ENCODE measurements at places on chromosomes 3 and 15.

- DNase-seq, result no peak
Measured at GRCh38 chr15:47689660-47690059, 27.6 kb upstream of the SEMA6D start.

GRCh38 chr3:123071146-123071545 is 4.3 kb downstream of the PDIA5 start:
- DNase-seq, result no peak

DNA sequence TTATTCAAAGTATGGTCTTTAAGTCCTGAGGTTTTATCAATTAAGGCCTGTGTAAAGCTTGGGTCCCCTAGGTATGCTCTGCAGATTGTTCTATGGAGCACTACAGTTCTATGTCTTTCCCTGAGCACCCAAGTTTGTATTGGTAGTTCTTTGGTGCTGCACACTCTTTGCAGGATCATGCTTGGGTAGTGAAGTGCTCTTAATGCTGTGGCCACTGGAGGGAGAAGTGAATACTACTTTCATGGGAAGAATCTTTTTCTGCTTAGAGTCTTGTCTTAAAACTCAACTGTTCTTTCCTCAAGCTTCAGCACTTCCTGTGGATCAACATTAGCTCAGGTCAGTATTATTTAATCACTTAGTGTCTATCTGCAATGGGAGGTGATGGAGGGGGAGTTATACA is 93.6 kb upstream of the CFAP20DC start:
- no peak for DNase-seq

DNA sequence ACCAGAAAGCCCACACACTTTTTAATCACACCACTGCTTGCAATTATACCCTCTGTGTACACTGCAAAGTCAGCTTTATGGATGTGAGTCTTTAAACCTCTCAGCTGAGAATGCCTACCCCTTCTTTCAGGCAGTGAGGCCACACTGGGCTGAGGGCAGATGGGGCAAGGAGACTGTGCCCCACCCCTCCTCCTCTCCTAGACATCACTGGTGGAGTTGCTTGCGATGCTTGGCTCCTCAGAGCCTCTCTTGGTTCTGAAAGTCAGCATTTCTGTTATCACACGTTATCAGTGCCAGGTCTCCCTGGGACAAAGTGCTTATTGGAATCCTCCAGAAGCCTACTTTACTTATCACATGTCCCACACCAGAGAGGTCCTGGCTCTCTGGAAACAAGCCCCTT is 128.2 kb downstream of the ZNF621 start:
- DNase-seq, result no peak

- no peak for DNase-seq
Measured at GRCh38 chr15:78461171-78461888, 23.3 kb downstream of the IREB2 start.

DNA sequence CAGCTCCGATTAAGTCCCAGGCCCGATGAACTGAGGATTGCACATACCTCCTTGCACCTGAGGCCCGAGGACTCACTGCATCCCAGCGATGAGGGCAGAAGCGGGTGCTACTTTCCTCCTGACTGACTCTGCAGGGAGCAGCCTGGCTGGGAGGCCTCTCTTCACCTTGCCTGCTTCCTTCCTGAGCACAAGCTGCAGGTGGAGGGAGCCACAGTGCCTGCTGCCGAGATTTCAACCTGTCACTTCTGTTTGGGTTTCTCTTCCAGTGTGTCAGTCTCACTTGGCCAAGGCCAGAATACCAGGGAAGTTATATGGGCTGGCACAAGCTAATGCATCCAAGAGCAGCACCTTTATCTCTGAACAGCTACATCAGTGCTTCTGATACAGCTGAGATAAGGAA is 185.4 kb downstream of the NTRK3 start:
- no peak for DNase-seq

- DNase-seq, result no peak
Measured at GRCh38 chr3:15042936-15043335, 22.2 kb downstream of the MRPS25 start.

- no peak for DNase-seq
Measured at GRCh38 chr3:9037144-9037711, 74.0 kb upstream of the RAD18 start.

Measured in AG08395 (cell line).